ENCODE measurements at places on chromosomes 1 and 21. TPM values are rescaled to one million over a fixed set of nuclear protein-coding genes. Genes with fewer than 3 reads are reported as not detected.

GRIK1 gene
- total RNA-seq, result not detected

PRKACB gene
- 12.4 TPM for total RNA-seq

GABRD gene
- total RNA-seq, result 0.27 TPM

NID1 gene
- total RNA-seq, result 7.6 TPM

C1orf141 gene
- total RNA-seq, result not detected
